ENCODE measurements at places on chromosomes 5 and 9.

- no peak for DNase-seq
These were observed 50.3 kb downstream of the MAP1B start for GRCh38 chr5:72157625-72157962.

GRCh38 chr5:127426661-127427060 lies 90.8 kb upstream of the PRRC1 start:
- DNase-seq, result no peak

DNA sequence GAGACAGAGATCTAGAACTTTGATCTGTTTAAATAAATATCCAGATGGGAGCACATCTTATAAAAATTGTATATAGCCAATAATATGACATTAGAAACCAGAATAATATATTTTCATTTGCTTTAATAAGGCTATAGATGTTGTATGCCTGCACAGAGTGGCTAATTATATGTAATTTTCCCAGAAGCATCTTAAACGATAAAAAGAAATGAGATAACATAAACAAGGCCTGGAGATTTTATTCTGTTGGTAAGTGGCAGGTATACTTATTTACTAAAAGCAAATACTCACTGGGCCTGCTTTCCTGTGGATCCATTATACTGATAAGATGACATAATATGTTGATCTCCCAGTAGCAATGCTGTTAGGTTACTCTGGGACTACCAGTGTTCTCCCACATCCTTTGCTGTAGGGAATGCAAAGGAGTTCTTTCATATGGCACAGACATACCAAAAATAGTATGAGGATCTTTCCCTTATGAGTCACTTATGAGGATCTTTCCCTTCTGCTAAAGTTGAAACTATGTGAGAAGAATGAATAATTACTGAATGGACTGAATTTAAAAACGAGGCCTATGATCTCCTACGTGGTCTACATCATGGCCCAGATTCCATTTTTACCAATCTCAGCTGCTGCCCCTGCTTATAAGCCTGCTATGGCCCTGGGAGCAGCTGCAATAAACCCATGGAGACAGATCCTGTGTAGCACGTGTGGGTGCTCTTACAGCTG lies 112.1 kb downstream of the NUDT12 start:
- DNase-seq, result no peak

GRCh38 chr5:15946026-15946425 lies 233.6 kb downstream of the MARCHF11 start:
- DNase-seq, result no peak

DNA sequence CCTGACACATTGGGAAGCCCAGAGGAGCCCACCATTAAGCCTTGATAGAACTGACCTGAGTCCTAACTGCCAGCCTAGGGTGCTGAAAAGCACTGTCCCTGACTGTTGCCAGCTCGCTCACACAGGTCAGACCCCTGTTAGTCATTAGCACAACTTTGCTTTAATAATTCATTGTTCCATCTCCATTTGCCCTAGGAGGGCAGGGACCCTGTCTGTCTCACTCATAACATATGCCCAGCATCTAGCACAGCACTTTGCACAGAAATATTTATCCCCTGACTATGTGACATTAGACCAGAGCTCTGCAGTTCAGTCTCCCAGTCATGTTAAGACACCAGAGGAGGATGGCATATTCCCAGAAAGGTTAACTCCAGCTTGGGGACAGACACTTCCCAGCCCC lies 61.8 kb upstream of the STXBP1 start:
- no peak for DNase-seq

GRCh38 chr5:135203019-135203418 lies 169.0 kb upstream of the PITX1 start:
- DNase-seq, result no peak

DNA sequence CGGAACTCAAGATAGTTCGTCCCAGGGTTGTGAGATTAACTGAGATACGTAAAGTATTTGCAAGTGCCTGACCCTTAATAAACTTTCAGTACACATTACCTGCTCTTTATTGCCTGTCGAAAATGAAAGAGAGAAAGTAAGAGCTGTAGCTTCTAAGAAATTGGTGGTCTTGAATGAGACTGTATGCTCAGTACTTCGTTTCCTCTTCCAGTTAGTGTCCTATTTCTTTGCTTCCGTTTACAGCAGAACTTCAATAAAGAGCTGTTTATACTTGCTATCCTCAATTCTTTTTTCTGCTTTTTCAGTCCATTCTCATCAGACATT lies 534 bp downstream of the SRFBP1 start:
- DNase-seq, result no peak

GRCh38 chr5:38534156-38534453 lies 22.3 kb downstream of the LIFR start:
- no peak for DNase-seq

GRCh38 chr5:56734091-56734694 lies 81.2 kb upstream of the MAP3K1 start:
- no peak for DNase-seq

DNA sequence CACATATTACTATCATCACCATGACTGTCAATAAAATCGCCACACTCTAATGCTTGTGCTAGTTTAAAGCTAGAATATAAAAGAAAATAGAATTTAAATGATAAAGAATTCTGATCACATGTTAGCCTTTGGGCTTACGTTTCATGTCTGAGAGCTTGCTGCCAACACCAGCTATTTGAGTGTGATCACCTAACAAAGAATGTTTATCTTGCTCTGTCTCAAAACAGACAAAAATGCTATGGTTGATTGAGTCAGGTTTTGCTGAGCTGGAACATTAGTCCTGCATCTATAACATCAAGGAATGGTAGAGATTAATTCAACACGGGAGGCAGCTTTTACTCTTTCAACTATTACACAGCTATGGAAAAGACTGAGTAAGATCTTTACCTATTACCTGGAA lies 50.7 kb downstream of the MSX2 start:
- no peak for DNase-seq

DNA sequence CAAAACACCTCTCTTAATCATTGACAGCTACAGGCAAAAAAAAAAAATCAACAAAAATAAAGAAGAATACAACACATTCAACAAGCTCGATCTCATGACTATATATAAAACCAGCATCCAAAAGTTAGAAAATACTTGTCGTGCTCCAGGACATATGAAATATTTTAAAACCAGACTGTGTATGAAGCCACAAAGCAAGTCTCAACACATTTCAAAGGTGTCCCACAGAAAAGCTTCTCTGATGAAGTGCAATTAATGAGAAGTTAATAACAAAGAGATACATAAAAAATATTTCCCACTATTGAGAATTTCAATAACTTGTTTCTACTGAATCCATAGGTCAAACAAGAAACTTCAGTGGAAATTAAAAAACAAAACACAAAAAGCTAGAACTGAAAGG lies 178.7 kb downstream of the PLK2 start:
- no peak for DNase-seq

Data from NCI-H1105 (cell line).